ENCODE measurements at places on chromosomes 12 and 14.

GRCh38 chr12:133026996-133027395 lies 10.3 kb upstream of the ZNF84 start:
- DNase-seq = no peak

GRCh38 chr12:4244868-4245267 lies 28.7 kb upstream of the CCND2 start:
- no peak for DNase-seq

- no peak for DNase-seq
Measured at GRCh38 chr12:44193281-44193680, 357.4 kb downstream of the TMEM117 start.

GRCh38 chr14:53368066-53368465 lies 214.9 kb upstream of the DDHD1 start:
- no peak for DNase-seq

DNA sequence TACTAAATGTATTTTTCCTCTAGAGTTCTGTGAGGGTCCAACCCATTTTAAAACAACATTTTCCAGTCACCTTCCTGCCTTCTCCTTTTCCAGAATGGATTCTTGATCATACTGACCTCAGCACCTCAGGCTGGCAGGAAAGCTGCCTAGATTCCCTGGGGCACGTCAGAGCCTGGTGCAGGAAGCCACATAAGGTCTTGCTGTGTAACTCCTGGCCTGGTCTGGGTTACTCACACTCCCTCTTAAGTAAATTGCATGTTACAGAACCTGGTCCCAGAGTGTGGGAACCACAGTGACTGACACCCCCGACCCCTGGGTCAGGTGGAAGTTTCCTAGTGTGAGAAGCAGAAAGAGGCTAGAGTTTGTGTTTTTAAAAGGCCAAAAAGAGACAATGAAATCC lies 209.8 kb downstream of the SPTSSA start:
- no peak for DNase-seq

- DNase-seq = no peak
Measured at GRCh38 chr12:53782093-53782703, 30.4 kb upstream of the CISTR start.

DNA sequence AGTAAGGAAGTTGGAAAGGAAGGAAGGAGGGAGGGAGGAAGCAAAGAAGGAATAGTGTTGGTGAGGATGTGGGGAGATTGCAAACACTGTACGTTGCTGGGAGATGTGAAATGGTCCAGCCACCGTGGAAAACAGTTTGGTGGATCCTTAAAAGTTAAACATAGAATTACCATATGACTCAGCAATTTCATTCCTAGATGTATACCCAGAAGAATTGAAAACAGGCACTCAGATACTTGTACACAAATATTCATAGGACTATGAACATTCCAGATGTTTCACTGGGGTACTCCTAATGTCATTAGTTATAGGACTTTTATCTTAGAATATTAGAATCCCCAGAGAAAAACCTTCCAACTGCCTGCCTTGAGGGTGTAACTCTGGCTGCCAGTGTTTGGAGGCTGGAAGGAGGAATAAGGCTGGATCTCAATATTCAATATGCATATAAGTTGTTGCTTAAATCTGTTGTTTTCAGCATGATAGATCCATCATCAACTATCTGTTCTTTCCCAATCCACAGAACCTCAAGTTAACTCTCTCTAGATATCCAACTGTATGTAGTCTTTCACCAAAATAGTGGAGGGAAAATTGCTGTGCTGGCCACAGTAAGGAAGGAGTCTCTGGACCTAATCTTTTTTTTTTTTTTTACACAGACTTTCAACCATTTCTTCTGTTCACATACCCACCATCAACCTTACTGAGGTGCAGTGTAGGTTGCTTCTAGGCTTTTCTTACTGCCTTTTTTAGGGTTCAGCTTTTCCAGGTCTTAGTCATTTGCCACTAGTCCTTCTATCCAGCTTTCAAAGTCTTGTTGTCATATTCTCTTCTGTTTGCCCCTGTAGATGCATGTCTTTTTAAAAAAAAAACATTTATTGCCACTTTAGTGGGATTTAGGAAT lies 94.5 kb downstream of the DNAI7 start:
- DNase-seq = no peak

DNA sequence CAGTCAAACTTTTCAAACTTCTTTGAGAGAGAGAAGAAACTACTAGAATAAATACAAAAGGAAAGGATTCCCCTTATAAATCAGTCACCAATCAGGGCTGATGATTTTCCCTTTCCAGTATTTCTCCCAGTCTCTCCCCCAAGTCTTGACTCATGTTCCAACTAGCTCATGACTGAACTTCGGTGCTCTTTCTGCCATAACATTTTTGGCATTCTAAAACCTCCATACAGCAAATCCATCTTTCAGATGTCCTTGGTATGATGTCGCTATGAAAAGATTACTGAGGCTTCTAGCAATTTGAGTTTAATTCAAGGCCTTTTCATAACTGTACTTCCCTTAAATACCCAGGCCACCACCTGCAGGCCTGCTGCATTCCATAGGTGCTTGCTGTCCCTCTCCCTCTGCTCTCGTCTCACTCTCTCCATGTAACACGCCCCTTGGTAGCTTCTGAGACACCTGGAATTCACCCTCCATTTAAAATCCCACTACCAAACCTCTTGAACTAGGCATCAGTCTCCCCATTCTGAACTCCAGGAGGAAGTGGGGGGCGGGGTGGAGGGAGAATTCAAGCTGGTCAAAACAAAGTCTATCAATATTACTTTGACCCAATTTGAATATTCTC lies 2.4 kb downstream of the PRKD1 start:
- DNase-seq = peak; percentile 40

DNA sequence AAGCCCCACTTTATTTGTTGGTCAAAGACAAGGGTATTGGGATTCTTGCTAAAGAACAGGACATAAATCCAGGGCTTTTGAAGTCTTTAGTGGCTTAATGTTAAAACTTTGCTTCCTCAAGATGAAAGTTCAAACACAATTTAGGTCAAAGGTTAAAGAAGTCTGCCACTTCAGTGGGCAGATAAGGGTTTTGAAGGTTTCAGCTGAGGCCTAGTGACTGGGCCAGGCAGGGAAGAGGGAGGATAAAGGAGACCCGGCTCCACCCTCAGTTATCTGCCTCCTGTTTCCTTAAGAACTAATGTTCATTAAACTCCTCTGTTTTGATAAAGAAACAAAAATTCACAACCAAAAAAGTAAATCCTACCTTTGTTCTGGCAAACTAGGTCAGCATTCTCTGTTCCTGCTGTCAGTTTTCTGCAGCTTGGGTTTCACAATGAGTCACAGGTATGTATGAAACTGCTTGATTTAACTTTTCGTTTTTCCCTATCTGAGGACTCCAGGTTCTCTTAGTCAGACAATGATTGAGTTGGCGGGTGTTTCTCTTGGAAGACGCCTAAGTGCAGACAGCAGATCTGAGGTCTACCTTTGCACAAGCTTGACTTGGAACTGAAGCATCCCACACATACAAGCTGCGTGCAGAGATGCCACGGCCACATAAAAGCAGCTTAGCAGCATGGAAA lies 208.3 kb downstream of the EXOC5 start:
- no peak for DNase-seq
